Small intestine (tissue), 16 donors: ENCODE measurements at places on chromosomes 2 and 18.

DNA sequence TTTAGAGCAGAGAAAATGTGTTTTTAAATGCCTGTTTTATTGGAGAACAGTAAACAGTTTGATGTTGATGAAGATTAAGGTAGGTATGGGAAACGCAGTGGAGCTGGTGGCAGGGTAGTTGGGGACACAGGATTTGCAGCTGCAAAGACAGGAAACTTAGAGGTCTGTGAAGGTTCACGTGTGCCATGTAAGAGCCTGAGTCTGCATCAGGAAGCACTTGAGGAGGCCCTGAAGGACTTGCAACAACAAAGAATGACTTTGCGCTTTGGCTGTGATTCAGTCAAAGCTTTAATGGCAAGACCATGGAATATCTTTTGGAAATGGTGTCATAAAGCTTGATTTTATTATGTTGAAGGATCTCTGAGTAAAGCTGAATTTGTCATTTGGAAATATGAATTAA is 347.6 kb upstream of the KCNJ3 start:
- no peak for DNase-seq

DNA sequence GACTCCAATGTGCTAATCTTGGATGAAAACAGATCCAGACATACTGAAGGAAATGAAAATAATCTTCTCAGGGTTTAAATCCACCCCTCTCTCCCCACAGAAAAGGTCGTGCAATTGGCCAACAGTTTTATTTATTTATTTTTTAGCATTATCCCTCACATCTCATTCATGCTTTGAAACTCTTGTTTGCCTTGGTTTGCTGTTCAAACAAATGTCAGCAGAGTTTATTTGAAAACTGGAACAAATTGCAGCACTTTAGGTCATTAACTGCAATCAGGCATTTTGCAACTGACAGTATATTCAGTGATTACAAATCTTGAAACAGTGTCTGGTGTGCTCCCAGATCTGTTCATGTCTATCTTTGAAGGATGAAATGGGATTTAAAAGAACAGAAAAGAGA is 220.6 kb downstream of the SLC4A10 start:
- no peak for DNase-seq

- DNase-seq = no peak
Observed at GRCh38 chr2:150127995-150128394, 359.5 kb downstream of the RND3 start.

DNA sequence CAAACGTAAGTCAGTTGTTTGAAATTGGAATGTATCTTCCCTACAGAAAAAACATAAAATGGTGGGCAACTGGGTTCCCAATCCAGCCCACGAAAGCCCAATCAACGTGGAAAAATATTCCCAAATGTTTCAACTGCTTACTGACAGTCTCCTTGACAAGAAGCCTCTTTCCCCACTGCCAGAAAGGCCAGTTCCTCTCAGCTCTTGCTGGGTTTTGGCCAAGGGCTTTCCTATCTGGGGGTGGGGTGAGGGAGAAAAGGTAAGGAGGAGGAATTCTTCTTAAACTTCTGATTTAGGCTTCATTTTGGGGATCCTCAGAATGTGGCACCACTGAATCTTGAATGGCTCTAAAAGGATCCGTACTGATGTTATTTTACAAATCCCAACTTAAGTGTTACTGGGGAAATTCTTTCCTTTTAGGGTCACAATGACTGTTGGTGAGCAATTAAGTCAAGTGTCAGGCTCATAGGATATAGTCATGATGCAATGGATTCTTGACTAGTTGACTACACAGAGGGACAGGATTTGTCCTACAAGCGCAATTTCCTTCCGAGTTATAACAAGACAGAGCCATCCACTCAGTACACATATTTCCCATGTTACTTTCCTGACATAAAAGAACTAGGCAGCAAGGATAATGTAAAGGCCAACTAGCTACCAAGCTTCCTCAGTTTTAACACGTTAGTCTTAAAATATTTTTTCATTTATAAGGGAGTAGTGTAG is 73.6 kb downstream of the SPRED2 start:
- DNase-seq = no peak

DNA sequence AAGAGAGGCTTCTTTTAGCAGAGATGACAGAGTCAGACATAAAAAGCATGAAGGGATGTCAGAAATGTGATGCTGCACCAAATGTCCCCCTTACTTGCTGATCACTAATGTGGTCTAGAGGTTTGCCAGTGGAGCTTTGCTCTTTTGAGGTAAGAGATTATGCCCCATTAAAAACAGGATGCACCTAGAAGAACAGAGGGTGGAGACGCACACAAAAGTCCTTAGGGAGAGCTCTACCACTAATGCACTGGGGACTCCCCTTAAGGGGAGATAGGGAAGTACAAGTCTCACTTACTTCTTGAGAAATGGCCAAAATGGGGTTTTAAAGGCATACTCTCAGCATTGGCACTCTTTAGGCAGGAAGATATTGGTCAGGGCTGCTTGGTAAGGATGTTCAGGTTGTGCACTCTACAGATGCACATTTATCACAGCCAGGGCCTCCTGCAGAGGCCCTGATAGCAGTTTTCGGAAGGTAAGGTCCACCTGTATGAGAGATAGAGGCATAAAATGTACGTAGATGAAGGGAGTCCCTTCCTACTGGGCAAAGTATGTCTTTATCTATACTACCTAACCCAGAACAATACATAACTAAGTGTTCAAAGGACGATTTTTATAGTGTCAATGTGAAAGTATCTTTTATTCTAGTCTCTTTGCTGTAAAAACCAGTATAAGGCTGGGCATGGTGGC is 17.0 kb upstream of the SCYGR1 start:
- DNase-seq = peak; percentile 26

DNA sequence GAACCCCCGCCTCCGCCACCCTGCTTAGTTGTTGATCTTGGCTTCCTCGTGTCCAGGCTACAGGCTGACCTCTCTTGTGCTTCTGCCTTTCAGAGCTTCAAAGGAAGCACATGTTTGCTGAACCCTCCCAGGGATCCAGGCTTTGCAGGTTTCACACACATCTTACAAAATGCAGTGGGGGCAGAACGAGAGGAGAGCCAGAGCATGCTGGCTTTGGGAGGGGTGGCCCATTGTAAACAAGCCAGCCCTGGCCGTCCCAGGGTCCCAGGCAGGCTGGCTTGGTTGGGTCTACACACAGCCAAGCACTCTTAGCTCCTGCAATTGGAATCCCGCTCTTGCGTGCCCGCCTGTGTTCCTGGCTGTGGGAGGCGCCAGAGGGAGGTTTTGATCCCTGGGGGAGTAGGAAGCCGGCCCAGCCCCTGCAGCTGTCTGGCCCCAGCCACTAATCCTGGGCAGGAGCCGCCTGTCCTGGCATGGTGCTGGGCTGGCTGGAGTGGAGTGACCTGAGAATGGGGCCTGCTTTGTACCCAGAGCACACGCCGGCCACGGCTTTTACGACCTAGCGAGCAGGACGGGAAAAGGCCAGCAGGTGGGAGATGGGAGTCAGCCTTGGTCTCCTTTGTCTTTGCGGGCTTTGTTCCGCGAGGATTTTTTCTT is 53.9 kb downstream of the SH3BP4 start:
- peak; percentile 68 for DNase-seq

- DNase-seq = no peak
Observed at GRCh38 chr2:144670080-144670479, 150.2 kb upstream of the ZEB2 start.

DNA sequence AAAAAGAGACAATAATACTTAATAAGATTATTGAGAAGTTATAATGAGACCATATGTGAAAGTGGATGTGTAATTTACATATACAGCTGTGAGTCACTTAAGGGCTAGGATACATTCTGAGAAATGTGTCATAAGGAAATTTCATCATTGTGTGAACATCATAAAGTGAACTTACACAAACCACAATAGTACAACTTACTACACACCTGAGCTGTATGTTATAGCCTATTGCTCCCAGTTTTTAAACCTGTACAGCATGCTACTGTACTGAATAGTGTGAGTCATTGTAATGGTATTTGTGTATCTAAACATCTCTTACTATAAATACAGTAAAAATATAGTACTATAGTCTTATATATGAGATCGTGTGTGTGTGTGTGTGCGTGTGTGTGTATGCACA is 1420.3 kb upstream of the PIK3C3 start:
- no peak for DNase-seq

GRCh38 chr2:150126839-150127238 is 360.6 kb downstream of the RND3 start:
- DNase-seq = no peak

- DNase-seq = no peak
Observed at GRCh38 chr2:226699321-226699720, 100.3 kb downstream of the IRS1 start.

DNA sequence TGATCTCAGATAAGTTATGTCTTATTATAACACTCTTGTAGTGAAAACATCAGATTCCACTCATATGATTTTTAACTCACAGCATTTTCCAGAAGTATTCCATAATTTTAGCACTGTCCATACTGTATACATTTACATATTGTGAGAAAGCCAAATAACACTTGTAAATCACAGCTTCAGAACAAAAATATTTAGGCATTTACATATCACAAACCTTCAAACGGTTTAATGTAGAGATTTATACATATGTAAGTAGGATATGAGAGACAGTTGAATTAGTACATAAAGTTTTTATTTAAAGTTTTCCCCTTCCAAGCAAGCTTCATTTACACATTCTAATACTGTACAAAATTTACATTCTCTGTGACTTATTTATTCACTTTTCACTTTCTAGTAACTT is 100.4 kb downstream of the KLHL14 start:
- DNase-seq = no peak

- DNase-seq = no peak
Observed at GRCh38 chr2:12720754-12721378, 4.1 kb downstream of the TRIB2 start.

GRCh38 chr2:42618972-42619371 is 50.5 kb downstream of the MTA3 start:
- DNase-seq = no peak

DNA sequence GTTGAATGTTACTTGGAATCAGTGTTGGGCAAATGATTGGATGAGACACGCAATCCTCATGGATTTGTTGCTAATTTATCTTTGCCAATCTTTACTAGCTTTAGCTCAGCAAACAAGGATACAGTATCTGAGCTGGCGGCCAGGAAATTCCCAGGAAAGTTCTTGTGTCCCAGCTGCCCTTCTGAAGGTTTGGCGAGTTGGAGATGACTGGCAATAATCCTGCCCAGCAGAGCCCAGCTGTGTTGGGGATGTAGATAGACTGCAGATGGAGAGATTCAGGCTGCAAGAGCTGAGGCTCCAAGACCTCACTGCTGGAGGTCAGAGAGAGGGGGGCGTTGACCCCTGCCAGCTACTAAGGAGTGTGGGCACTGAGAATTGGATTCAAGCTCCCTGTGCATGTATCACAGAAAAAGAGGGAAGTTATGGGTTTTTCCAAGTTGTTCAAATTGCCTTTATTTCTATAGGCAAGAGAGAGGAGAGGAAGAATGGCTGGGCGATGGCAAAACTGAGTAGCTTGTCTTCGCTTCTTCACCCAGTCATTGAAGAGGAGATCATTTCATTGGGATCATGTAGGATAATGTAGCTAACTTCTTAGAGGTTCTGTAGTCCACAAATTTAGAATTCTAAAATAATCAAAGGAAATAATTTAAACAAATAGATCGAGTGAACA is 506.8 kb upstream of the LRATD1 start:
- DNase-seq = peak; percentile 1

- DNase-seq = no peak
Observed at GRCh38 chr2:177338177-177338721, 54.3 kb upstream of the AGPS start.

GRCh38 chr2:24623535-24623934 is 132.5 kb downstream of the NCOA1 start:
- DNase-seq = no peak

GRCh38 chr18:75970212-75970611 is 524.8 kb downstream of the ZNF516 start:
- no peak for DNase-seq

DNA sequence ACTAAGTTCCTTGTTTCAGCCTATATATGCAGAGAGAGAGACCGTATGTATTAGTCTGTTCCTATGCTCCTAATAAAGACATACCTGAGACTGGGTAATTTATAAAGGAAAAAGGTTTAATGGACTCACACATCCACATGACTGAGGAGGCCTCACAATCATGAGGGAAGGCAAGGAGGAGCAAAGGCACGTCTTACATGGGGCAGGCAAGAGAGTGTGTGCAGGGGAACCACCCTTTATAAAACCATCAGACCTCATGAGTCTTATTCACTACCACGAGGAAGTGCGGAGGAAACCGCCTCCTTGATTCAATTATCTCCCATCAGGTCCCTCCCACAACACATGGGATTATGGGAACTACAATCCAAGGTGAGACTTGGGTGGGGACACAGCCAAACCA is 73.8 kb downstream of the TMEM18 start:
- DNase-seq = no peak

GRCh38 chr2:117523267-117523666 is 291.2 kb upstream of the DDX18 start:
- DNase-seq = peak; percentile 94

DNA sequence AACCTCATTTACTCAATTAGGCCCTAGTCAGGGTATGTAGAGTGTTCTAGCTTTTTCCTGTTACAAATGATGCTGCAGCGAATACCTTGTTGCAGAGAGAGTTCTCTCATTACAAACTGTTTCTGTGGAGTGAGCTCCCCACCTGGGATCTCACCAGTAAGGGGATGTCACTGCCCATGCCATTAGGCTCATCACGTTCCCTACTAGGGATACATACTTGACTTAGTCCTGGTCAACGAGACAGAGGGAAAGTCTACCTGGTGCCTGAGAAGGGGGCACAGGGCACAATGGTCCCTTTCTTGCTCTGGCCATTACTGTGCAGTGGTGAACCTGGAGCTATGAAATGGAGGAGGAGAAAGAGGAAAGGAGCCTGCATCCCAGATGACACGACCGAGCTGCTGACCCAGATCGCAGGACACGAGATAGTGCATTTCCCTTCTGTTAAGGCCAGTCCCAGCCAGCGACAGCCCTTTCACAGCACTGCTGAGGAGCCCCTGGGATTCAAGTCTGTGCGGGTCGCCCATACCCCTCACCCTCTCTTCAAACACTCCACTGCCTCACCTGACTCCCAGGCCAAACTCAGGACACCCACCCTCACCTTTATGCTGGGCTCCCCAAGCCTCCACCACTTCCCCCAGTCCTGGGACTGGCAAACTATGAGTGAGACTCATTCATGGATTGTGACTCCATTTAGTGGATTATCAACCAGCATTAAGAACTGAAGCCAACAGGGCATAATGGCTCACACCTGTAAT is 16.0 kb downstream of the MALL start:
- DNase-seq = no peak

GRCh38 chr2:129879614-129880180 is 99.8 kb upstream of the RAB6C start:
- no peak for DNase-seq

GRCh38 chr18:48794251-48794970 is 156.4 kb downstream of the SMAD7 start:
- no peak for DNase-seq
